Effector CD8-positive, alpha-beta T cell (primary cell): ENCODE measurements at places on chromosomes 4 and X.

DNA sequence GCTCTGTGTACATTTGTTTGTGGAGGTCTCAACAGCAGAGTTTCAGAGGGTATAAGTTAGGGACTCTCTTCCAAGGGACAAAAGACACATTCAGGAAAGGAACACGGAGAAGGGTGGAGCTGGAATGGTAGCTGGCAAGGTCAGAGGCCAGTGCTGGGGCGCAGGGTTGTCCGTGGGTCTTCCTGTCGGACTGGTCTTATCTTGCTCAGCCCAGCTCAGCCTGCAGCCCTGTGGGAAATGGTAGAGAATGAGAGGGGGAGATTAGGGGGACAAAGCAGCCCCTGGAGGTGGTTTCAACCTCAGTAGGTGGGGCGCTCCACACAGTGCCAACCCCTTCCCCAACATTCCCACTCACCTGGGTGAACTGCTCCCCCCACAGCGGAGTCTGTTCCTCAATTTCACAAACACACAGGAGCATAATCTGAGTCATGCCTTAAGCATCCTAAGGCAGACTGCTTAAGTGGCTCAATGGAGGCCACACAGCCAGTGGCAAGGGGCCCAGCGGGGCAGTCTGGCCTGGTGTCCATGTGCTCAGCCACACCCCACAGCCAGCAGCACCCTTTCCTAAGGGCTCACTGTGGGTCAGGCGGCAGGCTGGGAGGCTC is 6.9 kb upstream of the HDAC6 start:
- no peak for DNase-seq

GRCh38 chr4:23945451-23946017 is 55.7 kb upstream of the PPARGC1A start:
- no peak for DNase-seq

- no peak for DNase-seq
Observed at GRCh38 chr4:175290401-175290800, 372.2 kb downstream of the ADAM29 start.

GRCh38 chr4:153512952-153513500 is 46.9 kb downstream of the TMEM131L start:
- DNase-seq: no peak

DNA sequence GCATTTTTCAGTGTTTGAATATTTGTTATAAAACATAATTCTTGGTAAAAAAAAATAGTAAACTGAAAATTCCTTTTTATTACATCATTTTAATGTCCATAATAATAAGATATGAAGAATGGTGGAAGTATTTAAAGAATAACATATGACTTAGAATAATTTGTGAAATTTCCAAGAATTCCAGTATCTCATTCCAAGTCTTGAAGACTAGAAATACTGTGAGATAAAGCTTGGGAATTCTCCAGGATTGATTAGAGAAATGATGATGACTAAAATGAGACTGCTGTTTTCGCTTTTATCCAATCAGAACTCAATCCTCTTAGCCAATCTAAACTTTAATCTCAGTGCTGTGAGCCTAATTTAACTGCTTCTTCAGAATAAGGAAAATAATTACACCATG is 184.2 kb upstream of the HCCS start:
- no peak for DNase-seq

GRCh38 chrX:1597345-1598020 is 6.1 kb downstream of the AKAP17A start:
- no peak for DNase-seq

GRCh38 chrX:38654302-38654701 is 93.0 kb downstream of the TSPAN7 start:
- DNase-seq: no peak

- no peak for DNase-seq
Observed at GRCh38 chr4:24476282-24476681, 108.1 kb downstream of the DHX15 start.

- no peak for DNase-seq
Observed at GRCh38 chr4:7263166-7263565, 70.8 kb downstream of the SORCS2 start.

DNA sequence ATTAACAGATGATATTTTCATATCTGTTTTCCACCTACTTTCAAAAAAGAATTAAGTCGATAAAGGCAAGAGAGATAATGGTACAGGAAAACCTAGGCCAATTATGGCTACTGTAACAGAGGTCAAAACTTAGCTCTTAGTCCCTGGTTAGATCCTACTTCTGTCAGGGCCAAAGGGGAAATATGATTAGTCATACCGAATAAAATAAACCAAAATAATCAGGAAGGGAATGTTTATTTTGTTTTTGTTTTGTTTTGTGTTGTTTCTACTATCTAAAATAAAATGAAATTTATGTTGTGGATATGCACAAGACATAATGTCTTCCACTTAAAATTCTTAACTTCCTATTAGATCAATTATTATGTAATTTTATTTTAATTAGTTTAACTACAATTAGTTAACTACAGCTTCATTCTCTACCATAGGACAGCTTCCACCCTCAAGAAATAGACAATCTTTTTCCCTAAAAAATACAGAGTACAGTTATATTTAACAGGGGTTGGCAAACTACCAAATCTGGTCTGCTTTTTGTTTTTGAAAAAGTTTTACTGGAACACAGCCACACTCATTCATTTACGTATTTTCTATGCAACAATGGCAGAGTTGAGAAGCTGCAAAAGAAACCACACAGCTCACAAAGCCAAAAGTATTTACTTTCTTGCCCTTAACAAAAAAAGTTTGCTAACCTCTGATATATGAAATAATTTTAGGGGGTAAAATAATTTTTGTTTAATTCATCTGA is 25.4 kb downstream of the TMEM47 start:
- DNase-seq: no peak

GRCh38 chr4:168598191-168598590 is 101.3 kb downstream of the PALLD start:
- DNase-seq: no peak

DNA sequence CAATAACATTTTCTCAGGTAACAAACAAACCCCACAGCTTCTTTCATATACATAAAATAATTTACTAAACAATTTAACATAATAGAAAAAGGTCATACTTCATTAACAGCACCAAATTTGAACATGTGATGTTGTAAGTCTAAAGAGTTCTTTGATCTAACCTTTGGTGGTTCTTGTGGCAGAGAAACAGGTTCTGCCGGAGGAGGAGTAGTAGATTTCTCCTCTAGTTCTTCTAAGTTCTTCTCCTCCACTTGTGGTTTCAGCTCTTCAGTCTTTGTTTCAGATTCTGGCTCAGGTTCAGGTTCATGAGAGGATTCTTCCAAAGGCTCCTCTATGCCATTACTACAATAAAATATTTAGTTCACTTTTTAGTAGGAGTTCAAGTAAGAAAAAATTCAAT is 18.3 kb downstream of the G3BP2 start:
- DNase-seq: no peak

- no peak for DNase-seq
Observed at GRCh38 chr4:101331017-101331416, 16.3 kb downstream of the PPP3CA start.
